Right ventricle myocardium inferior (tissue), 1 donor: ENCODE measurements at places on chromosomes 2 and 18. TPM values are rescaled to one million over a fixed set of nuclear protein-coding genes. Genes with fewer than 3 reads are reported as not detected.

MEP1B gene
- not detected for total RNA-seq

TTLL4 gene
- total RNA-seq, result 8.4 TPM

KCNK3 gene
- total RNA-seq, result 4.5 TPM

KLHL41 gene
- total RNA-seq, result 159 TPM

WDR35 gene
- total RNA-seq, result 4.1 TPM

DOK6 gene
- 6.3 TPM for total RNA-seq

SERPINB11 gene
- total RNA-seq, result not detected

HAAO gene
- total RNA-seq, result 1.9 TPM

ERICH2 gene
- not detected for total RNA-seq

C2orf80 gene
- not detected for total RNA-seq

TAF1B gene
- total RNA-seq, result 6.3 TPM

- no peak for DNase-seq
These were observed 767.8 kb upstream of the ZEB2 start for GRCh38 chr2:145287736-145288135.

GRCh38 chr2:66571918-66572317, 137.0 kb downstream of the MEIS1 start:
- no peak for DNase-seq

GRCh38 chr2:142849820-142850219, 27.6 kb upstream of the KYNU start:
- DNase-seq, result no peak

DNA sequence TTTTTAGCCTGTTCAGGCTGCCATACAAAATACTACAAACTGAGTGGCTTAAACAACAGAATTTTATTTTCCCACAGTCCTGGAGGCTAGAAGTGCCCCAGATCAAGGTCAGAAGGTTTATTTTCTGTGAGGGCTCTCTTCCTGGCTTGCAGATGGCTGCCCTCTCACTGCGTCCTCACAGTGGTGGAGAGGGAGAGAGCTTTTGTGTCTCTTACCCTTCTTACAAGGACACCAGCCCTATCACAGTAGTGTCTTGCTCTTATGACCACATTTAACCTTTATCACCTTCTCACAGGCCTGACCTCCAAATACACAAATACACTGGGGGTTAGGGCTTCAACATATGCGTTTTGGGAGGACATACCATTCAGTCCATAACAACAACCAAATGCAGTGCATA, 11.7 kb downstream of the WDR7 start:
- DNase-seq, result no peak

GRCh38 chr2:143682436-143683055, 553.3 kb downstream of the ARHGAP15 start:
- no peak for DNase-seq

DNA sequence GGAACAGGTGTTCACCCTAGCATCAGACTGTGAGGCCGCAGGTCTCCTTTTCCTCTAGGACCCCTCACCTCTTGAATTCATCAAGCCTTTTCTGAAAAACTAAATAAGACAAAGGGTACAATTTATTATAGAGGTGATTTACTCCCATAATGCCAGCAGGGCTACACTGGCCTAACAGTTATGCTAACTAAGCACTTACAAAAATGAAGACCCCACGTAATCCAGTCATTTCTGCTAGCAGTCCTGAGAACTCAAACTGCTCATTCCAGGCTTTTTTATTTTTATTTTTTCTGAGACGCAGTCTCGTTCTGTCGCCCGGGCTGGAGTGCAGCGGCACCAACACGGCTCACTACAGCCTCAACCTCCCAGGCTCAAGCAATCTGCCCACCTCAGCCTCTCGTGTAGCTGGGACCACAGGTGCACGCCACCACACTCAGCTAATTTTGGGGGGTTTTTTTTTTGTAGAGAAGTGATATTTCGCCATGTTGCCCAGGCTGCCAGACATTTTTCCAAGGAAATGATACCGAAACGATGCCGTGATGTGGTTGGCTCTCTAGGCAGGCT, 14.2 kb downstream of the CAPG start:
- DNase-seq, result no peak

DNA sequence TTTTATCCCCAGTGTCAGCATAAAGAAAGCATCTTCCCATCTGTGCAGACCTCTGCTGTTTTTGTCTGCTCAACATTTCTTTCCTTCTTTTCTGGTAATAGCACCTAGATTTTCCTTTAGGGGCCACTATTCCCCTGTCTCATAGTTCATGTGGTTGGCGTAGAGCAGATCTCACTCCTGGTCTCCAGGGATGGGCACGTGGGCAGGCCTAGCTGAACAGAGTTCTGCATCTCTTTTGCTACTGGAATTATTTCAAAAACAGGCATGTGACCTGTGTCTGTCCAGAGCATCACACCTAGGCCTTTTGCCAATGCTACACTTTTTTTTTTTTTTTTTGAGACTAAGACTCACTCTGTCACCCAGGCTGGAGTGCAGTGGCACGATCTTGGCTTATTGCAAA, 17.7 kb upstream of the ICOS start:
- DNase-seq, result no peak

GRCh38 chr2:42569883-42570282, 1.5 kb downstream of the MTA3 start:
- no peak for DNase-seq

DNA sequence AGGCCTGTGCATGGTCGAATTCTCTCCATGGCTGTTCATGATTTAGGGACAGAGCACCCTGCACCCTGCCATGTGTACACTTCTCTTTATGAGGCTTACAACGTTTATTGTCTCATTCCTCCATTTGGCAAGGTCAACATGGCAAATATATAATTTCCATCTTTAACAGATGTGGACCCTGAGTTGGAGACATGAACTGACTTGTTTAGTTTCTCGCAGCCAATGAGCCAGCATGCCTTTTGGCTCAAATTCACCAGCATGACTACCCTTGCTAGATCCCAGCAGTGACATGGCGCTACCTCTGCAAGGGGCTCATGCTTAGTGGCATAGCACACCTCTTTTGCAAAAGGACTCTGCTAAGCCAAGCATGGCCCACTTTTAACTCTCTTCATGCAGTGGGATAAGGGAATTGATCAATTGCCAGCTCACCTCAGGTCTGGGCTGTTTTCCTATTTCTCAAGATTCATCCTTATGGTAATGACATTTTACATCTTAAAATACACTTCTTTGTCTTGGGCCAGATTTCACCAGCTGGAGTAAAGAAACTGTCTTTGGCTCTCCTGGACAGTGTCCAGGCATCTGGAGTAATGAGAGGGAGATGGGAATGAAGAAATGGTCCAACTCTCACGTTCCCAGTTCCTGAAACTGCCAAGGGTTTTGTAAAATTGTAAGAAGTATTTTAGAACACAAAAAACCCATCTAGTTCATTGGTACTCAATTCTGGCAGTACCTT, 159.5 kb downstream of the SETBP1 start:
- DNase-seq, result no peak

- DNase-seq, result no peak
These were observed 60.9 kb downstream of the HDAC4 start for GRCh38 chr2:239339726-239340601.

- DNase-seq, result no peak
These were observed 13.1 kb upstream of the SLC35F5 start for GRCh38 chr2:113769555-113769954.

DNA sequence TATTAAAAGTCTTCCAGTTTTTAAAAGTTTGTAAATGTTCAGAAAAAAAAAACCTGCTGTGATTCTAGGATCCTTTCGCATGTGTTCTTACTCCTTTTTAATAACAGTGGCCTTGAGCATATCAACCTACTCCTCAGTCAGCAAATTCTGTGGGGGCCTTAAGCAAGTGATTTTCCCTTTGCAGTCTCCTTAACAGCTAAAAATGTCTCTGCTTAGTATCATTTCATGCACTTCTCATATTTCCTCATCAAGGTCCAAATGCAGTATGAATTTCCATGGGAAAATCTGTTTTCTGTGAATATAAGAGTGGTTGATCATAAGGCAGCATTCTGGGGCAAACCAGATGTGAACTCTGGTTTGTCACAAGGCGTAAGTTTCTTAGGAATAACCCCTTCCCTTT, 2175.1 kb upstream of the PIK3C3 start:
- DNase-seq, result no peak

DNA sequence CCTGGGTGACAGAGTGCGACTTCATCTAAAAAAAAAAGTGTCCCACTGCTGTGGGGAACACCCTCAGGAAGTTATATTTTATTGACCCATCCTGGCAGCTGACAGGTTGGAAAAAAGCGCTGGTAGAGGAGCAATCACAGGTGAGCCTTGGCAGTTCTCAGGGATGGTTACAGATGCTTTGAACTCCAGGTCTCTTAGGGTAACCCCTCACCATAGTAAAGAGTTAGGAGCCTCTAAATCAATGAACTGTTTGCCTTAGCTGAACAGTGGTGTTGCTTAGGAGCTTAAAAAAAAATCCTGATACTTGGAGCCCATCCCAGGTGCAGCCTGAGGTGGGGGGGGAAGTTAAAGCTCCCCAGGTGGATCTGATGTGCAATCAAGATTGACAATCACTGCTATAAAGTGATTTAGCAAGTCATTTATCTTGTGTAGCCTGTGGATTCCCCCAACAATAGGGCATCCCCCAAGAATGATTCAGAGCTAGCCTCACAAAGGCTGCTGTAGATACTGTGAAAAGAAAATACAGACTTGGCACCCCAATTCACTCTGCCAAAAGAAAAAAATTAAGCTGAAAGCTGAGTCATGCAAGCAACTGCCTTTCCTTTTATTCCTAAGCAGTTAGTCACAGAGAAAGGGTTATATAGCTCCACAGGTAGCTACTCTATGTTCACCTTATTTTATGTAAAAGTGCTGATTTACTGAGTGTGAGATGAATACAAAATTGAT, 14.8 kb downstream of the SLC16A14 start:
- DNase-seq, result no peak

DNA sequence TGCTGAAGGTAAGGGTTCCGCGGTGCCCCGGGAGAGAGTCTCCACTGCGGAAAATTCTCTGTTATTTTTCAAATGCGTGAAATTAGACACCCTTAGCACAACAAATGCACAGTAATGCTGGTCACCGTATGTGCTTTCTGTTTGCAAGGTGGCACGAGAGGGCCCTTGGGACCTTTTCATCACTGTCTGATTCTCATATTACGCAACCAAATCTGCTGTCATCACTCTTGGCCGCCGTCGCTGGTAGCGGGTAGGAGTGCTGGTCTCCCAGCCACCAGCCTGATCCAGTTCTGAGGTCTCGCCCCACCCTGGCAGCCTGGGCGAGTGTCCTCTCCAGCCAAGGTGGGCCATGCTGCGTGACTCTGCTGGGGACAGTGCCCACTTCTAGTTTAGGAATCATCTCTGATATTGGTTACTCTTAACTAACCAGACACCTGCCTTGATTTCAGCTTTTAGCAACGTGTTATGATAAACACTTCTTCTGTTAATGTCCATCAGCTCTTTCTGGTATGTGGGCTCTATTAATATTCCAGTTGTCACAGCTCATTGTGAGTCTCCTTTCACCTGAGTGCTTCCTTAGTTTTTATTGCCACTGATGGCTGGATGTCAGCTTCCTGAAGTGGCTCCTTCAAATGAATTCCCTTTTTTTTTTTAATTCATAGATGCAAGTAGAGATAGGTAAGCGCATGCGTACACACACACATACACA, 199.4 kb downstream of the GBX2 start:
- peak; percentile 71 for DNase-seq

- no peak for DNase-seq
These were observed 248.1 kb downstream of the ZNF385B start for GRCh38 chr2:179613299-179613651.

- peak; percentile 71 for DNase-seq
These were observed 14.3 kb upstream of the TANC1 start for GRCh38 chr2:158953926-158954763.

GRCh38 chr2:47056868-47057686, 98.0 kb downstream of the STPG4 start:
- no peak for DNase-seq
